ENCODE measurements at places on chromosomes 3 and 15.

- DNase-seq: no peak
Observed at GRCh38 chr3:102400142-102400541, 34.7 kb upstream of the ZPLD1 start.

- no peak for DNase-seq
Observed at GRCh38 chr3:193711964-193712598, 119.1 kb downstream of the OPA1 start.

- DNase-seq: peak; percentile 80
Observed at GRCh38 chr3:129627350-129628168, 21.1 kb upstream of the PLXND1 start.

DNA sequence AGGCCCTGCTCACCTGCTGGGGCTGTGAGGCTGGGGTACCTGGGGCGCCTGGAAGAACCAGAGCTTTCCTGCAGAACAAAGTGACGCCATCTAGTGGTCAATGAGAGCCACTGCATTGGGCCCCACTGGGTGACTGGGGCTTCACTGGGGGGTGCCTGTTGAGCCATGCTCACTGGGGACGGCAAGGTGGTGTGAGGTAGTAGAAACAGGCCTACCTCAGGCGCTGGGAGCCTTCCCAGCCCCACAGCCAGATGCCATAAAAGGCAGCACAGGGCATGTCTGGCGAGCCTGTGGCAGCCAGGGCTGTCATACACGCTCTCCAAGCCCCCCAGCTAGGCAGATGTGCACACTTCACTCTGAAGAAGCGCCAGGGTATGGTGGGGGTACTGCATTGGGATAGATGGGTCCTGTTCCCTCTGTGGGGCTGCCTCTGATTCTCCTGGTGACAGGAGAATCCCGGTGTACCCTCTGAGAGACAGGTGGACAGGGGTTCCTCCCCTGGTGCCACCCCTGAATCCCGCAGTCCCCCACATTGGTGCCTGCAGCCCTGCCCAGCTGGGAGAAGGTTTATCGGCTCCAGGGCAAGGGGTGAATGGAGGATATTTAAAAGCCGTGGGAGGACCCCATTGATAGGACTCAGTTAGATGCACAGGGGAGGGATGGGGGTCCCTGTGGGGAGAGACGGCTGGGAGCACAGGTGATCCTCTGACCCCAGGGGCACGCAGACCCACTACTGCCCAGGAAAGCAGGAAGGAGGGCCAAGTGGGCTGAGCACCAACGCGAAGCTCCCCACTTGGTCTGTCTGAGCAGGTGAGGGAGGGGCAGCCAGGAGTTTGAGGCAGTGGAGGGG lies 178.8 kb downstream of the NSMCE3 start:
- peak; percentile 77 for DNase-seq

- no peak for DNase-seq
Observed at GRCh38 chr3:149514471-149514870, 40.0 kb downstream of the TM4SF4 start.

GRCh38 chr15:78479650-78480049 lies 27.7 kb upstream of the HYKK start:
- no peak for DNase-seq

GRCh38 chr3:49787536-49787935 lies 1.2 kb upstream of the IP6K1 start:
- DNase-seq: no peak

DNA sequence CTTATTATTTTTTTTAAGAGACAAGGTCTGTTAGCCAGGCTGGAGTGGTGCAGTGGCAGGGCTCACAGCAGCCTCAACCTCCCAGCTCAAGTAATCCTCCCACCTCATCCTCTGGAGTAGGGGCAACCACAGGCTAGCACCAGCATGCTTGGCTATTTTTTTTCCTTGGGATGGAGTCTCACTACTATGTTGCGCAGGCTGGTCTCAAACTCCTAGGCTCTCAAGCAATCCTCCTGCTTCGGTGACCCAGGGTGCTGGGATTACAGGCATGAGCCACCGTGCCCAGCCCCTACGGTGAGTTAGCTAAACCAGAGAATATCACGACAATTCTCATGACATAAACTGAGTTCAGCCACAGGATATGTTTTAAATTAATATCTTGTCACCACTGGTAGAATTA lies 2.0 kb downstream of the DCUN1D1 start:
- DNase-seq: no peak

DNA sequence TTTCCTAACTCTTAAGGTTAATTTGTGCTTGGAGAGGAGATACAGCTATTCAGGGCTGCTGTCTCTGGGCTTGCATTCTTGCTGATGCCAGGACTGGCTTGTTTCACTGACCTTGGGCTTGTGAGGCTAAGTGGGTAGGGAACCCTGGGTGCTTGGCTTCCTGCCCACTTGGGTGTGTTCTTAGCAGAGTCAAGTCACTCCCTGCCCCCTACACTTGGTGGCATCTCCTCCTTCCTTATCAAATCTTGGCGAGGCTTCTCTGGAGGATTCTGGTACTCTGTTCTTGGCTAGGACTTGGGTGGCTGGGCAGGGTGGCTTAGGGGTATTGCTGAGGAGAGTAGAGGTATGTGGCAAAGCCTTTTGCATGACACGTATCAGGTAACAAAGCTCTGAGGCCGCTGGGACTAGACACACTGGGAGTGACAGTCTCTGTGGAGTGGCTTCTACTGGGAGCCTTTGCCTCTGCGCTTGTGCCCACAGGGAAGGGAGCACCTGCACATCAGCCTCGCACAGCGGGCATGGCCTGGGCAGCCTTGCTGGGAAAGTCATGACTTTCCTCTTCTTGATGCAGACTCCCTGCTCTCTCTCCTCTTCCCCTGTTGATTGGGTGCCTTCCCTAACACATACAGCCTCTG lies 41.8 kb downstream of the CHCHD6 start:
- DNase-seq: no peak

- DNase-seq: peak; percentile 9
Observed at GRCh38 chr3:13125092-13126015, 52.1 kb upstream of the IQSEC1 start.

- DNase-seq: no peak
Observed at GRCh38 chr15:71237456-71238188, 122.4 kb downstream of the THSD4 start.

DNA sequence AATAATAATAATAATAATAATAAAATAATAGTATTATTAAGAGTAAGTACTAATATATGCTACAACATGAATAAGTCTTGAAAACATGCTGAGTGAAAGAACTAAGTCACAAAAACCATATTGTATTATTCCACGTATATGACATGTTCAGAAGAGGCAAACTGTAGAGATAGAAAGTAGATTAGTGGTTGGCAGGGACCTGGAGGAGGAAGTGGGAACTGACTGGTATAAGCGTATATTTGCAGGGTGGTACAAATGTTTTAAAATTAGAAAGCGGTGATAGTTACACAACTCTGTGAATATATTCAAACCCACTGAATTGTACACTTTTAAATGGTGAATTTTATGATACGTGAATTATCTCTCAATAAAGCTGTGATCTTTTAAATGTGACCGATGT lies 32.8 kb downstream of the LRRK1 start:
- no peak for DNase-seq

GRCh38 chr3:179150610-179151009 lies 2.5 kb downstream of the PIK3CA start:
- DNase-seq: no peak

DNA sequence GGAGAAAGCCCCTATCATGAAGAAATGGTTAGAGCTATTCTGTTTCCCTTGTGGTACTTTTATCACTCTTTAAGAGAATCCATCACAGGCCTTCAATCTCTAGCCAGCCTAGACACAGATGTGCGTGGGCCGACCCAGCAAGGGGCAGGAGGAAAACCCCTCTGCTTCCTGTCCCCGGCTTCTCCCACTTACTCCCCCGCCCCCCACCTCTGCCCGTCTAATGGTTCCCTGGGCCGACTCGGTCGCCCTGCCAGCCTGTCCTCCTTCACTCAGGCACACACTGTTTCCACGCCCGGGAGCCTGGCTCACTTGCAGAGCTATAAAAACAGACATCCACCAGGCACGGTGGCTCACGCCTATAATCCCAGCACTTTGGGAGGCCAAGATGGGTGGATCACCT lies 58.3 kb upstream of the TFRC start:
- no peak for DNase-seq

- no peak for DNase-seq
Observed at GRCh38 chr3:180320631-180321030, 281.3 kb upstream of the TTC14 start.

- no peak for DNase-seq
Observed at GRCh38 chr15:37080261-37080921, 20.0 kb downstream of the MEIS2 start.

GRCh38 chr15:75961331-75961730 lies 50.9 kb downstream of the NRG4 start:
- no peak for DNase-seq

DNA sequence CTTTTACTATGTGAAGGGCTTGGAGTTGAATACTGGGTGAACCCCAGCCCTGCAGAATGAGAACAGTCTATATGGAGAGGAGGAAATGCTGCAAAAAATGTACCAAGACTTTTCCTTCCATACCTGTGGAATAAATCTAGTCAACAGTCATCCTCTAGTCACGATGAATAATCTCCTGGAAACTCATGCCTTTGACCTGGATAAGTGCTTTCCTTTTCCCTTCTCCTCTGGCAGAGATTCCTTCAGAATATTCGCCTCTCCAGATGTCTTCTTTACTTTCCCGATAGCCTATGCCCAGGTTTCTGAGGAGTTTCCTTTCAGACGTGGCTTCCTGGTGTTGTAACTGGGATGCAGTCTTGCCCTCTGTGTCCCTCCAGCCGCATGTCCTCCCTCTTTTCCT lies 28.1 kb downstream of the CCNL1 start:
- no peak for DNase-seq

DNA sequence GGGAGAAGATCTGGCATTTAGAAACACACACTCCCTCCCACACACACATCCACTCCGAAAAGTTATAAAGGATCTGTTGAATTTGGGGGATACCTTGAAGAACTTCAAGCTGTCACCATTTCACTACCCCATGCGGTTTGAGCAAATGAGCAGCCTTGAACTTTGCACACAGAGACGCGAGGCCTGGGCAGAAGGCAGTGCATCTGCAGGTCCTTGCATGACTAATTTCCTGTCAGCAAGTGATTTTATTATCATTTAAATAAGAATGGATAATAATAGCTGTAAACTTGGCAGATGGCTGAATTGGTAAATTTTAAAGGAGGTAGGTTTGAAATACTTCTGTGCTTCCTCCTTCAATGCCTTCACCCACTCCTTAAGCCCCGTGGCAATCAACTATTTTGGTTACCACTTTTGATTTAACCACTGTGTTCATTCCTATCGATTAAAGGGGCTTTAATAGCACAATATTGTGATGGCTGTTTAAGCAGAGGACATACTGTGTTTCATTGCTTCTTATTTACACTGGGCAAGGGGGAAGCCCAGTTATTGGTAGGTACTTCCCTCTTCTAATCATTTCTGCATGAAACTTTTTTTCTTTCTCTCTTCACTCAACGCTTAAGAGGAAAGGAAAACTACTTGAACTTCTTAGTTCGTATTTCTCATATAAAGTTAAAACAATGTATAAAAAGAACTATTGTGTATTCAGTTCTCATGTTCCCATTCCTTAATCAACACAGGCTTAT lies 108.1 kb downstream of the ROBO2 start:
- peak; percentile 24 for DNase-seq

GRCh38 chr3:157465741-157466140 lies 29.1 kb downstream of the PTX3 start:
- DNase-seq: no peak

DNA sequence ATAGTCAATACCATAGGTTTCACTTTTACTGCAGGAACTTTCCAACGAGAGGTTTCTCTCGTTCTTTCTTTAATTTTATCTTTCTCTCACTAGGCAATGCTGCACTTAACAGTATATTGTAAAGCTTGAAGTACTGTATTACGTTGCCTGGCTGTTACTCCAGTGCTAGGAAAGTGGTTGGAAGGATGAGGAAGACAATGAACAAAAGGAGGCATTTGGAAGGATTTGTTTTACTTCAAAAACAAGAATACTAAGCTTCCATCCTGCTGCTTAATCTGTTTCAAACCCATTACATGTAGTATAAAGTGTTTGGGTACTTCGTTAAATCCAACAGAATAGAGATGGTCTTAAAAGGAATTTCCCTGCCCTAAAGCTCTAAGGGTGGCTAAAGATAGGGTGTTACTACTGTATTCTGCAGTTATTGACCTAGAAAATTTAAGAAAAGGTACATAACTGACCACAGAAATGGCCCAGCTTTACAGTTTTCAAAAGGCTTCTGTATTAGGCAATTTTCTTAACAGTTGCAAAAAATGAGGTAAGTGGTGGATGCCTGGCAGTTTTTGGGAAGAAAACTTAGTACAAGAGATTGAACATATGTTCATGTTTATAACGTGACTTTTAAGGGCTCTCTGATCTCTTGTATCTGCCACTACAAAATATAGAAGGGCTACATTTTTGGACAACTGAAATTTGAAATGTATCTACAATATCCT lies 785 bp upstream of the IFT57 start:
- no peak for DNase-seq

GRCh38 chr15:42627485-42627884 lies 52.1 kb downstream of the STARD9 start:
- DNase-seq: no peak

GRCh38 chr15:83515164-83515563 lies 68.0 kb downstream of the SH3GL3 start:
- DNase-seq: no peak

DNA sequence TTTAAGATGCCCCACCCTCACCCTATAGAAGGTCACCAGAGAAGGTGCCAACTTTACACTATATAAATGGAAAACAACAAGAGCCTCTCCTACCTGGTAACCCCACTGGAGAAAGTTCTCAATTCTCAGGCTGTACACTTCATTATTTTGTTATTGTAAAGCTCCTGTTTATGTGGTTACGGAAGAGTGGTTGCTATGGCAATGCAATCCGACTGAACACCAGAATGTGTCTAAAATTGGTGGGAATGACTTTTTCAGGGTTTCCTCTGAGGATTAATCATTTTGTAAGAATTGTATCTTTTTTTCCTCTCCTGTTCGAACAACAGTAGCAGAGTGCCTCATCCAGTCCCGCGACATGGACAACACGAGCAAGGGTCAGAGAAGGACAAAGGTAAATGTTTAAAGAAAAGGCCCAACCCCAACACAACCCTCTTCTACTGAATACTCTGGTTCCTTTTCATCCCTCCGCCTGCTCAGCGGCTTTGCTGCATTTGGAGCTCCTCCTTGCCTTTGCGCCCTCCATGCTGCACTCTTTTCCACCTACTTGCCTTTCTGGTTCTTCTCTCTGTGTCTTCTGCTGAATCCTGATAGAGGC lies 45.3 kb downstream of the DGKG start:
- no peak for DNase-seq
